Stimulated activated CD4-positive, alpha-beta T cell treated with anti-CD3 and anti-CD28 coated beads, TNF-alpha, amount 100 ng/mL, for 48 hours (primary cell): ENCODE measurements at places on chromosomes 5 and 9.

DNA sequence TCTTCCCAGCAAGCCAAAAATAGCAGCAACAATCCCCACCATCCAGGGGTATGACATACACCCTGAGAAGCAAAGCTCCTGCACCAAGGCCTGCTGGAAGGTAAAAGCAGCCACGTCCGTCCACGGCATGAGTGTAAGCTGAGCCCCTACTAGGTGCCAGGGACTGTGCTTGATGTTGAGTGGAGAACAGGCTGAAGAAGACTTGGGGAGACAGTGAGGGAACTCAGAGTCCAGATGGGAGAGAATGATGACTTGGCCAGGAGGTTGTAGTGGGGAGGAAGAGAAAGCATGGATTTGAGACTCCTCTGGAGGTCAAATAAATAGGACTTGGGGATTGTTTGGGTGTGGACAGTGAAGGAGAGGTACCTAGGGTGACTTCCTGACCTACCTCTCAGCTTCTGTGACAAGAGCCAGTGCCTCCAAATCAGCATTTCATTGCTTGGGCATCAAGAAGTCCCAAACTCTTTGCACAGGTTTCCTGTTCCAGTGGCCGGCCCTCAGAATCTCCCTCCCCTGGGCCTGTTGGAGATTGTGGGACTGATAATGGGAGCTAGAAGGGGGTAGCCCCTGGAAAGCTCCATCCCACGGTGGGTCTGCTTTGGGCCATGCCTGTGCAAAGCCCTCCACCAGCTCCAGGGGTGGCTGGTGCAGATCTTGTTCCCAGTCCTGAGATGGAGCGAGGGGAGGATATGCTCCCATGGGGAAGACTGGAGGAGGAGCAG lies 58.3 kb upstream of the ADAMTS2 start:
- DNase-seq, result no peak

GRCh38 chr5:6590581-6590980 lies 42.3 kb downstream of the NSUN2 start:
- no peak for DNase-seq

- DNase-seq, result no peak
Observed at GRCh38 chr9:77440057-77440456, 208.1 kb downstream of the GNA14 start.

GRCh38 chr5:153866176-153866575 lies 172.5 kb downstream of the FAM114A2 start:
- no peak for DNase-seq

DNA sequence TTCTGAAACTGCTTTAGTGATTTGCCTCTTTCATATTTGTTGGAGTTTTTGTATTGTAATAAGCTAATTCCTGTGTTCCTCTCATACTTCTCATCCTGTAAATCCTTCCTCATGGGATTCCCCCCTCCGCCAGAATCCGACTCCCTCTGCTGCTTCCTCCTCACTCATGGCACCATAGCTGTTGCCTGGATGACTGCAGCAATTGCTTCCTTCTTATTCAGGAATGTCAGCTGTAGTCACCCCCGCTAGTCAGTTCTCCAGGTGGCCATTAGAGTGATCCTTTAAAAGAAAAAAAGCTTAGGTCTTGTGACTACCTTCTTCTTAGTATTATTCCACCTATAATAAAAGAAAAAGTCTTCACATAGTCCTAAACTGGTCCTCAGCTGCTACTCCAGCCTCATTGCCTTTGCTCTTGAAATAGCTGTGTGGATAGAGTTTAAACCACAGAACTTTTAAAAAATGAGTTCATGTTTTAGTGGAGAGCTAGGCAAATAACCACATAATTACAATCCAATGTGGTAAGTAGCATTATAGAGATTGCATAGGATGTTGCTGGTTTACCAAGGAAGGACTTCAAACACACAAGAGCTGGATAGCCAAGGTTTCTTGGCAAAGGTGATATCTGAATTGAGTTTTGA lies 227.3 kb downstream of the KDM4C start:
- no peak for DNase-seq

DNA sequence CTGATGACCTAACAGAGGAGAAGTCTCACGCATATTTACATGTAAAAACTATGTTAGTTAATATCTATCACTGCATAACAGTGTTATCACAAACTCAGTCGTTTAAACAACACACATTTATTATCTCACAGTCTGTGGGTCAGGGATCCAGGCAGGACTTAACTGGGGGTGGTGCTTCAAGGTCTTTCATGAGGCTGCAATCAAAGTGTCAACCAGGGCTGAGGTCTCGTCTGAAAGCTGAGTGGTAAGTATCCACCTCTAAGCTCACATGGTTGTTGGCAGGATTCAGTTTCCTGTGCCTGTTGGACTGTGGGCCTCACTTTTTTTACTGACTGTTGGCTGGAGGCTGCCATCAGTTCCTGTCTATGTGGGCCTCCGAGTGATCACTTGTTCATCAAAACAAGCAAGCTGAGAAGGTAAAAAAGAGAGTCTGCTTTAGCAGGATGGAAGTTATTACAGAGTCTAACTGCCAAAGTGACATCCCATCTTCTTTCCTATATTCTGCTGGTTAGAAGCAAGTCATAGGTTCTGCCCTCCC lies 188.6 kb downstream of the CARTPT start:
- DNase-seq, result no peak

- no peak for DNase-seq
Observed at GRCh38 chr9:128406848-128407391, 13.7 kb upstream of the CERCAM start.

DNA sequence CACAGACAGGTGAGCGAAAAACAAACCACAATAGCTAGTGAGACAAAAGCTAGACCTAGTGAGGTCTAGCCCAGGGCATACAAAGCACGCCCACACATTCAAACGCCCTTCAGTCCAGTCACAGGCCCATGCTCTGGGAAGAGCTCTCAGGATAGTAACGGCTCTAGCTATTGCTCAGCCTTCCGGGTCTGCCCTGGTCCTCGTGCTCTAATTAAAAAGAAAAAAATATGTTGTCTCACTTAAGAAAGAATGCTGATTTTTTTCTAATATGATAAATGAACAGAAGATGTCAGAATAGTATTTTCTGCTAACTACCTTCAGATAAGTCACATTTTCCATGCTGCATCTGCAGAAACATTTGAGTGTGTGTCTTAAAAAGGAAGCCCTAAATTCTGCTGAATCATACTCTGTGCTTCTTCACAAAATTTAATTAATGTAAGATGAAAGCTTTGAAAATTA lies 94.5 kb downstream of the PLPP1 start:
- no peak for DNase-seq

DNA sequence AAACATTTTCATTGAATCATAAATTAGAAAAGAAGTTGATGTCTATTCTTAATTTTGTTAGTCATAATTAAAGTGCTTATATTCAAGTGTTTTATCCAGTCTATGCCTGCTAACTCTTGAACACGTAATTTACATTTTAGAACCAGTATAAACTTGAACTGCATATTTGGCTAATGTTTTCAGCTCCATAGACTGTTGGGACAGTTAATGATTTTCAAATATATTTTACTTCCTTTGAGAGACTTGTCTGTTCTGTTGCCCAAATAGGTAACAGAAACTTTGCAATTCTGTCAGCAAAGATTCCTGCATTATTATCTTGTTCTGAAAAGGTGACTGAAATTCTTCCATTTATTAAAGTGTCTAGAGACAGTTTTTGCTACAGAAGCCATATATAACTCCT lies 7.8 kb downstream of the ITGA2 start:
- no peak for DNase-seq

GRCh38 chr5:113223315-113223714 lies 211.5 kb downstream of the TSSK1B start:
- DNase-seq, result no peak

DNA sequence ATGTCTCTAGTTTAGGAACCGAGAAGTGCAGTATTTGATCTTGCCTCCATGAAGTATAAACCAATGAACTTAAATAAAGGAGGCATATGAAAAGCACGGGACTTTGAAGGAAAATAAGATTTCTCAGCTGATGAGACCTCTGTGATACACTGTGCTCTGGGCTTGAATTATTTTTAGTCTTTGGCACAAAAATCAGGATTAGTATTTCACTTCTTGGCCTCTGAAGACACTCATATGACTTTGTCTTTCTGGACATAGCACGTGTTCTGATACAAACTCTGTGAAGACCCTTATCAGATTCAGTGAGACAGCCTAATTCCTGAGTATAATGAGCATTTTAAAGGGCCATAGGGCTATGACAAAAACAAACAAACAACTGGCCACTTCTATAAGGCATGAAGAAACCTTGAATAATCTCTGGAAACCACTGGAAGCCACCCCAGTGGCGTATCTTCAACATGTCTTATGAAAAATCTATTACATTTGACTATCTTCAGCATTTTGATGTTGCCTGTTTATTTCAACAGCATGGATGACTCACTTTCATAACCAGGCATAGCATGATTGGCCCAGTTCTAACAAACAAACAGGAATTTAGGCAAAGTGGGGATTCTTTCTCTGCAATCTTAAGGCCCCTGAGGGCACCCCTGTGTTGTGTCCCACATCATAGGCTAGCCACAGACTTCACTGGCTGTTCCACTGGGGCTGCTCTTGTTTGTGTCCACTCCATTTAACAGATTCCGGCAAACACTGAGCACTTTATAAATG lies 90.3 kb upstream of the ZNF462 start:
- no peak for DNase-seq

DNA sequence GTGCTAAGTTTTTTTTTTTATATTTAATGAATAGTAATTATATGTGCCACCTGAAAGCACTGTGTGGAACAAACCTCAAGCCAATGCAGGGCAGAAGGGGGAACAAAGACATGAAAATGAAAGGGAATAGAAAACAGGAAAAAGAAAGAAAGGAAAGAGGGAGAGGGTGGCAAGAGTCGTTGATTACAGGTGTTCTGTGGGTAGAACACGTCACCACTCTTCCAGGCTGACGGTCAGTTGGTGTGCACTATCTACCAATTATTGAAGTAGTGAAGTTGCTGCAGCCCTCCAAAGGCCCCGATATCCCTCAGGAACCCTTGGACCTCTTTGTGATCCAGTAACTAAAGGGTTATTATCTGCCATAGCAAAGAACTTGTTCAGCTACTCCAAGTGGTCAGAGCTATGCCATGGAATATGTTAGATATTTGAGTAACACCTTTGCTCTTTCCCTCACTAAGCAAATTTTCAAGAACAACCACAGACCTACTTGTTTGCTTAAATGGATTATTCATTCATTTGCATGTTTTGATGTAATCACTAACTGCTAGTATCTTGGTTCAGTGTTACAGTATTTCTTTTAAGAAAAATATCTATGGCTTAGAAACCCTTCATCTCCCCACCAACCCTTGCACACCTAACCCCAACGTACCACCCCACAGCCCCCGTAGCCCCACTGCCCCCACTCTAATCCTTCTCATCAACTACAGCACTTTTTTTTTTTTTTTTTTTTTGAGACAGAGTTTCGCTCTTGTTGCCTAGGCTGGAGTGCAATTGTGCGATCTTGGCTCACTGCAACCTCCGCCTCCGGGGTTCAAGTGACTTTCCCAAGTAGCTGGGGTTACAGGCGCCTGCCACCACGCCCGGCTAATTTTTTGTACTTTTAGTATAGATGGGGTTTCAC lies 31.3 kb downstream of the FYB1 start:
- DNase-seq, result no peak

- no peak for DNase-seq
Observed at GRCh38 chr5:178293815-178294214, 61.2 kb upstream of the PHYKPL start.

GRCh38 chr5:154701181-154701580 lies 54.0 kb upstream of the LARP1 start:
- DNase-seq, result no peak

- no peak for DNase-seq
Observed at GRCh38 chr9:87570000-87570908, 72.6 kb downstream of the DAPK1 start.
